ENCODE measurements at places on chromosomes 16 and 17.

DNA sequence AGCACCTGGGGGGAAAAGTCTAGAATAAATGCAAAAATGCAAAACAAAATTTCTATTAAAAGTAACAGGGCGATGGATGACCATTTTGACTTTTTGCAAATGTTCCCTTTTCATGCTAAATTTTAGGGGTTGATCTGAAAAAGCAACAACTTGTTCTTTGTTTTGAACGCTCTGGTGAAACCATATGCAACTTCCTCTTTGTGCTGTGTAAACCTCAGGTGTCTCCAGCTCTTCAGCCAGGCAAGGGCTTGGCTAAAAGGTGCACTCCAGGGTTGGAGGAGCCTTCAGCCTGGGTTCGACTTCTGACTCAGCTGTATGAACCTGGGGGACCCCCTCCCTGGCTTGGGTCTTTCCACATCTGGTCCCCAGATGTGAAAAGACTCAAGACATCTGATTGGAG, 9.5 kb downstream of the IRF8 start:
- no peak for DNase-seq

- no peak for DNase-seq
Observed at GRCh38 chr17:74152591-74153455, 50.7 kb upstream of the RPL38 start.

DNA sequence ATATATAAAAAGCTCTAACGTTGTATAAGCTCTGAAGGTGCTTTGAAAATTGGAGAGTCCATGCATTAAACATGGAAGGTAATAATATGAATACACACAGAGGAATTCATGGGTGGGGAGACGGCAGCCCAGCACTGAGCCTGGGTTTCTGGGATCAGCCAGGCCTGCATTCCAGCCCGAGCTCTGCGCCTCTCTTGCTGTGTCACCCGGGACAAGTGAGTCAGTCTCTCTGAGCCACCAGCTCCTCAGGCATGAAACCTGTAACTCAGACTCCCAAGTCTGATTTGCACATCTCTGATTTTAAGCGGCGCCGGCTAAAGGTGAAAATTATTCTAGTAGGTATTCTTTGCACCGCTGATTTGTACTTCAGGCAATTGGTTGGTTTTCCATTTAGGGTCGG, 238.8 kb downstream of the MRTFB start:
- DNase-seq: no peak

DNA sequence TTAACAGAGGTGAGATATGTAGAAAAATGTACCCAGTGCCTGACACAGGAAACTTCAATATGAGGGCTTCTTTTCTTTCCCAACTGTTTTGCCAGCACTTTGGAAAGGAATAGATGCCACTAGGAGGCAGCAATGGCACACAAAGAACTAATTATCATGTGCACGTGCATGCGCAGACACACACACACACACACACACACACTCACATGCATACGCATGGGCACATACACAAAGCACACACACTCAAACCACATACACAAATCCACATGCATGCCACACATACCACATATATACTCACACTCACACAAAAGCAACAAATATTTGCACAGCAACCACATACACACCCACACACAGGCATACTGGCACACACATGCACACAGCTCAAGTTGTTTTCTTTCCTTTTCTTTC, 8.8 kb upstream of the CEP112 start:
- peak; percentile 20 for DNase-seq

GRCh38 chr16:8975039-8975438, 11.3 kb upstream of the USP7 start:
- DNase-seq: no peak

DNA sequence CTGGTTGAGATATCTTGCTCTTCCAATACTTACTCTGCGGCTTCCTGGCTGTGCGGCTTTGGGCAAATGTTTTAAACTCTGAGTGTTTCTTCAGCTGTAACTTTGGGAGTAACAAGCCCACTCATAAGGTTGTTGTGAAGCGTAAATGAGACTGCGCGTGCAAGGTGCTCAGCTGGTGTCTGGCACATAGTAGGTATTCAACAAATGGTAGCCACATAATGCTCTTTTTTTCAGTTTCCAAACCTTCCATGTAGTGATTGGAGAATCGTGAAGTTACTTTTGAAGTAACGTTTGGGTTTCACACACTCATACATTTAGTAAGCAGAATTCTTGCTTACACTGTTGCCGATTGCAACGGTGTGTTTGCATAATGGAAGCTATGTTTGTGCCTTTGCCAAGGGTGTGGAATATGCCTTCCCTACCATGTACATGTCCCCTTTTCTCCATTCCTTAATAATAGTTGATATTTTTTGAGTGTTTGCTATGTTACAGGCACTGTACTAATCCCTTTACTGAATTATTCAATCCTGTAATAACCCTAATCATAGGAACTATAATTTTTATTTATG, 829 bp downstream of the DHRS7B start:
- no peak for DNase-seq

DNA sequence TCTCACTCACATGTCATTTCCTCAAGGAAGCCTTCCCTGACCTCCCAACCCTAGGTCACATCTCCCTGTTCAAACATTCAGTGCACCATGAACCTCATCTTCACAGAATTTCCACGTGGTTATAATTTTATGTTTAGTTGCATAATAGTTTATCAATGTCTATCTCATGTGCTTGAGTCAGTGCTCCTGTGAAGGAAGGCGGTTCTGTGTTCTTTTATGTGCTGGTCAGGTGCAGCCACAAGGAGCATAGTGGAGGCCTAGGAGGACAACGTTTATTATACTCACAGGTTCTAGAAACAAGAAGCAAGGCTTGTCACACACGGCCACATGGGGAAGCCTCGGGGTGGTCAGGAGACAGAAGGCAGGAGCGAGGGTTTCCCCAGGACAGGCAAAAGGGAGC, 34.5 kb upstream of the SCNN1B start:
- DNase-seq: no peak

DNA sequence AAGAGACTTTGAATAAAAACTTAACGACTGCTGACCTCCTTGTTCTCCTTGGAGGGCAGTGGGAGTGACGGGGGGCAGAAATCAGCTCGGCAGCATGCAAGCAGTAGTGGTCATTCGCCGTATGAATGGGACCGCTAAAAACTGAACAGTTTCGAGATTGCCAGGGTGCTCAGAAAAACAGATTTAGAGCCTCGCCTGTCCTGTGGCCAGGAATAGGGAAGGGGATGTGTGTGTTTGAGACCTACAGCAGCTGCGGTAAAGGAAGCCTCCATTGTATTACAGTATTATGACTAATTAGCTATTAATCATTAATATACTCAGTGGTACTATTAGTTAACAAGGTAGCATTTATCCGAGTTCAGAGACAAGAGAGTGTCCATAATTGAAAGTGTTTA, 670 bp upstream of the ZNF652 start:
- DNase-seq: no peak

Data from NCI-H1092 (cell line).